ENCODE measurements at places on chromosomes 4 and X.

DNA sequence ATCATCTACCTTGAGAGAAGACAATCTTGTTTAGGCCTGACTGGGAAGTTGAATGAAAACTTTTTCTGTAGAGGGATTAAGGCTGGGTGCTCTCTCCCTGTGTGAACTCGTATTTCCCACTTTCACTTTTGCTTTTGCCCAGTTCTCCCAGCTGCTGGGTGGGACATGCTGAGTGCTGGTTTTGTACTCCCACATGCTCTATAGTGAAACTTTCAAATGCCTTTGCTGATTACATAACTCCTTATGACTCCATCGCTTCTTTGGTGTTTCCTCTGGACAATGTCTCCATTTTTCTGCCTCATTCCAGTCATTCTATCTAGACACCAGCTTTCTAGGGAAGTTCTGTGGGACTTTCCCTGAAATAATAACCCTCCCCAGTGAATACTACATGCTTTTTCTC lies 100.5 kb downstream of the CLNK start:
- peak; percentile 70 for DNase-seq

DNA sequence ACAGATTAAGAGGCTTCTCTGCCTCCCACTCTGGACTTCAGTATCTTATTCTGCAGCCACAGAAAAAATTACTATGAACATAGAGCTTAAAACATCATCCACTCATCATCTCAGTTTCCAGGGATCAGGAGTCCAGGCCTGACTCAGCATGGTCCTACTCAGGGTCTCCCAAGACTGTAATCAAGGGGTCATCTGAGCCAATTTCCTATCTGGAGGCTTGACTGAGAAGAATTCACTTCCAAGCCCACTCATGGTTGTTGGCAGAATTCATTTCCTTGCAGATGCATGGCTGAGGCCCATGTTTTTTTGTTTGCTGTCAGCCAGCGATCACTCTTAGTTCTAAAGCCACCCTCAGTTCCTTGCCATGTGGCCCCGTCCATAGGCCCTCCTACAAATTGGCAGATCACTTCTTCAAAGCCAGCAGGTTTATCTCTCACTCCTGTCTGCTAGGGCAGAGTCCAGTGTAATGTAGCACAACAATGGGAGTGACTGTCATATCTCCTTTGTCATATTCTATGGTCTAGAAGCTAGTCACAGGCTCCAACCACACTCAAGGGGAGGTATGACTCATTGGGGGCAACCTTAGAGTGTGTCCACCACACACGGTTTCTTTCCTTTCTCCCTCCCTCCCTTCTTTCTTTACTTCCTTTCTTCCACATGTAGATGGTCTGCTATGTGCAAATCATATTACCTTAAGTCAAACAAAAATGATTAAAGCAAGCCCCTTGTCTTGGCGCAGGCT lies 251.6 kb downstream of the QDPR start:
- DNase-seq: no peak

- no peak for DNase-seq
Measured at GRCh38 chr4:152947311-152947710, 11.2 kb downstream of the FHDC1 start.

DNA sequence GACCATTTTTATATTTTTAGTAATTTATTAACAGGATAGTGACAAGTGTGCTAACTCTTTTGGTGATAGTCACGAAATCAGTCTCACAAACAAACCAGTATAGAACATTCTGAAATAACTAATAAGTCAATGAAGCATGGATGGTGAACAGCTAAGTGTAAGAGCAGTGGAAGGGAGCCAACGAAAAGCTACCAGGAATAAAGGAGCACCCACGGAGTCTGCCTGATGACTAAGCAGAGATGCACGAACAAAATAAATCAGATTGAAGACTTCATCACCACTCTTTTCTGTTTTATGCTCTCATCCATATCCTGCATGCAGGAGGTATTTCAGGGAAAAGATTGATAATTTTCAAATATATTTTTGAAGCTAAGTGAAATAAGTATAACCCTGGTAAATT lies 891.1 kb upstream of the HS3ST1 start:
- no peak for DNase-seq

- DNase-seq: no peak
Measured at GRCh38 chr4:40875507-40876150, 125.9 kb downstream of the NSUN7 start.

DNA sequence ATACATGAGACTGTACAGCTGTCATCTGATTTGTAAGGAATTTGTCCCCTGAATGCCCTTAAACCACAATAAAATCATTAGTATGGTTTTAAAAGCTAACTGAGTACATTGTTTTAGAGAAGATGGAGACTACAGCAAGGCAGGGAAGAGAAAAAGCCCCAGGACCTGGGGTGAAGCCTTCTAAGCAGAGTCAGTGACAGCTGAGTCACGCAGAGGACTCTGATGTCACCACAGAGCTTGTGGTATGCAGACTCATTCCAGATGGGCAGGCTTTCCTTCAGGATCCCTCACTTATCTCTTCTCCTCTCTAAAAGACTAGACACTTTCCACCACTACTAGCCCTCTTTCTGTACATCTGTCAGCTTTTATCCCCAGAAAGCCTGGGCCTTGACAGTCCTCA lies 97.1 kb upstream of the ATOH1 start:
- DNase-seq: no peak

GRCh38 chr4:8118035-8118434 lies 40.6 kb downstream of the ABLIM2 start:
- DNase-seq: no peak

DNA sequence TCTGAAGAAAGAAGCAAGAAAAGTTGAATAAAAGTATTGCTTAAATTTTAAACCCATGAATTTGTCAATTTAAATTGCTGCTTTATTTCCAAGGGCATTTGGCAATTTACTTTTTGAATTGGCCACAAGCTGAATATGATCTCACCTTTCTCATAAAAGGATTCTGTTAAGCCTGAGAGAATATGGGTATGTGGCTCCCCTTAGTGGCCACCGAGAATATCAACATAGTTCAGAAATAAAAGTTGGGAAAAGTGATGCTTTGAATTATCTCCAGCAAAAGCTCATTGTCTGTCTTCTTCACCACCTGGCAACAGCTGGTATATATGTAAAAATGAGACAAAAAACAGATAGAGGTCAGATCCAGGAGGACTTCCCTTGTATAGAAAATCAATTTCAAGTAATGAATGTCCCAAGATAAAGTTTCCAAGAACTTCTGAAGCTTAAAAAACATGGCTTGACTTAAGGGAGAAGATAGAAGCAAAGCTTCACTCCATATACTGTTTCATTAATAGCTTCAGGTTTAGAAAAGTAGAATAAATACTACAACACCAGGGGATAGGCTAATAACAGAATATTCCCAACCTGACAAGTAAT lies 290.7 kb upstream of the FAM241A start:
- peak; percentile 49 for DNase-seq

DNA sequence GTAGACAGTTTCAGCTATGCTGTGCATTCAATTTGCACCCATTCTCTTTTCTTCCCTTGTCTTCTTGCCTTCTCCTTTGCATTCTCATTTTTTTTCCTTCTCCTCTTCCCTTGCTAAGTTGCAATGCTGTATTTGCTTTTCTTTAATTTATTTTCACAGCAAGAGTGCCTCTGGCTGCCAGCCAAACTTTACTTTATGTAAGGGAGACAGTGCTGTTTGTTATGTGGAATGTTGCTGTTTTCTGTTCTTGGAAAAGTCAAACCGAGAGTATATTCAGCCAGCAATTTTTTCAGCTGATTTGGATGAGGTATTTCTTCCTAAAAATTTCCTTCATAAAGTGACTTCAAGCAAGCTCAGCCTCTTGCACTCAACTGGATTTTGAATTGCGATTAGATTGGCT lies 1293.4 kb downstream of the ARAP2 start:
- no peak for DNase-seq

DNA sequence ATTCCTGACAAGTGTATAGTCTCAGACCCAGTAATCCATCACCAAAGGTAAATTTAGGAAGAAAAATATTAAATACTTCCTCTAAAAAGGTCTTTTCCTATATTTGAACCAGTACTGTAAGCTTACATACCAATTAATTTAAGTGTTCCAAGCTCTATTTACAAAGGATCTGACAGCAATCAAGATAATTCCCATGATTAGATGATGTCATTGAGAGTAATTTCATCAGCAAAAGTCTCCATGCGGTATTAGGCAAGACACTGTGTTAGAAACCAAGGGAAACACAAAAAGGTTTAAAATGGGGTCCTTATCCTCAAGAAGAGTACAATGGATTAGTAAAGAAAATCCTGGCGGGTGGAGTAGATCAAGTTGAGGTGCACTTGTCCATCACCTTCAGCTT lies 198.5 kb downstream of the PRDM5 start:
- DNase-seq: peak; percentile 68

DNA sequence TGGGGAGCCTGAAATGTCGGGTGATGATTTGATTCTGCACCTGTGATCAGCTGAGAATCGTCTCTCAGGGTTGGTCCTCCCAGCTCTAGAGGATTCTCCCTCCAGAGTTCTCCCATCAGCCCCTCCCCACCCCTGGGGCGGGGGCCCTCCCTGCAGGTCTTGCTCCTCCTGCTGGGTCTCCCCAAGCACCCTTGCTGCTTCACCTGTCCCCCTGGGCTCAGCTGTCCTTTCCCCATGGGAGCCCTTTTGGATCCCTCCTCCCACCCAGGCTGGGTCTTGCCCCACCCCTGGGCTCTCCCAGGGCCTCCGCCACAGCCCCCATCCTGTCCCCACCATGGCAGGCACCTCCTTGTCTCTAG lies 22.2 kb downstream of the PSAPL1 start:
- DNase-seq: no peak

- no peak for DNase-seq
Measured at GRCh38 chr4:108432418-108432817, 188.0 kb upstream of the RPL34 start.

- DNase-seq: peak; percentile 2
Measured at GRCh38 chrX:132775263-132775823, 183.1 kb downstream of the HS6ST2 start.

Data from bronchial epithelial cell (primary cell).